ENCODE measurements at places on chromosomes 2 and 18. TPM values are rescaled to one million over a fixed set of nuclear protein-coding genes. Genes with fewer than 3 reads are reported as not detected.

The OSBPL6 gene
- not detected for total RNA-seq

DNA sequence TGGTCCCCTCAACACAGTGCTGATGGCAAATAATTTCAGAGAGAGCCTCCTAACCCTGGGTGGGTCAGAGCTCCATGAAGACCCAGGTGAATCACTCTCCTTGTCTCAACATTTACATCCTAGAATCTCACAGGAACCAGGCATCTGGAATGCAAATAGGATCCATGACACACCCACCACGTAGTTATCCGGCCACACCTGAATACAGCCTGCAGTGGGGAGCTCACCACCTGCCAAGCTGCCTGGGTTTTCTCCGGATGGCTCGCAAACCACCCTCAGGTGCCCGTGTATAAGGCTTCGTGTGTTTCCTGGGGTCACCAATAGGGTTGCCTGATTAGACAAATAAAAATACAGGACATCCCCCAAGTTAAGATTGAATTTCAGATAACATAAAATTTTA, 9.9 kb downstream of the CHST10 start:
- no peaks in the 10 kb centered on the region for H3K27me3 ChIP-seq
- no peaks in the 10 kb centered on the region for H3K36me3 ChIP-seq

The TRMT61B gene
- 14.6 TPM for total RNA-seq

The SATB2 gene
- 9.2 TPM for total RNA-seq

DNA sequence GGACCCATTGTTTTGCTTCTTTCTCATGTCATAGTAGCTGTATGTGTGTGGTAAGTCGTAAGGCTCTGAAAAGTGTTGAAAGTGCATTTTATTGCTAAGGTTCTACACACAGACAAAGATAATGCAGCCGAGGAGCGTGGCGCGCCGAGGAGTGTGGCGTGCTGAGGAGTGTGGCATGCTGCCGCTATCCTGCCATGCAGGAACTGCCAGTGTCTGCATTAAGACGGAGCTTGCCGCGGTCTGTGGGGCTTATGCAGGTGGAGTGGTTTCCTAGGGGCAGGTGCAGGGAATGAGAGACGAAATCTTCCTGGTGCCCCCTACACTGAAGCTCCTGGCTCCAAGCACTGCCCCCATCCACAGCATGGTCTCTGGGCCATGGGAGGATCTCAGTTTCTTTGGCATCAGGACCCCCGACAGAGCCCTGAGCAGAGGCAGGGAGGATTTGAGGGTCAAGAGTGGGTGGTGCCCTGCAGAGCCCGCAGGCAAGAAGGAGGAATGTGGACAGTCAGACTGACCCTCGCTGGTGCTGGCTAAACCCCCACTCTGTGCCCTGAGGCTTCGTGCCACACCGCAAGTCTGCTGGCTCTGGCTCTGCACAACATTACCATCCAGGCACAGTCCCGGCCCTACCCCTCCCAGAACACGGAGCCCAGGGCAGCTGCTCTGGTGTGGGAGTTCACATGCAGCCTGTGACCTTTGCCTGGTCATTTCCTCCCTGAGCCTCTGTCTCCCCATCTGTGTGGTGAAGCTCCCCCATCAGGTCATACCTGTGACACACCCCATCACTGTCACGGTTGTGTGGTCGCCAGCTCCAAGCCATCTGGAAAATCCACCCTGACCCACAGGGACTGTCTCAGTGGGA, 3.2 kb downstream of the SNED1 start:
- no peak overlapping the region for H3K27ac ChIP-seq
- peak; percentile 42 for DNase-seq
- H3K36me3 ChIP-seq = no peaks in the 10 kb centered on the region
- H3K4me3 ChIP-seq = no peak overlapping the region
- H3K27me3 ChIP-seq = no peaks in the 10 kb centered on the region

Measured in adrenal gland (tissue), 19 donors.